Midbrain (tissue), 1 donor: ENCODE measurements at places on chromosomes 3 and 15.

GRCh38 chr3:196406811-196407470 lies 25.3 kb downstream of the UBXN7 start:
- no peak for DNase-seq

DNA sequence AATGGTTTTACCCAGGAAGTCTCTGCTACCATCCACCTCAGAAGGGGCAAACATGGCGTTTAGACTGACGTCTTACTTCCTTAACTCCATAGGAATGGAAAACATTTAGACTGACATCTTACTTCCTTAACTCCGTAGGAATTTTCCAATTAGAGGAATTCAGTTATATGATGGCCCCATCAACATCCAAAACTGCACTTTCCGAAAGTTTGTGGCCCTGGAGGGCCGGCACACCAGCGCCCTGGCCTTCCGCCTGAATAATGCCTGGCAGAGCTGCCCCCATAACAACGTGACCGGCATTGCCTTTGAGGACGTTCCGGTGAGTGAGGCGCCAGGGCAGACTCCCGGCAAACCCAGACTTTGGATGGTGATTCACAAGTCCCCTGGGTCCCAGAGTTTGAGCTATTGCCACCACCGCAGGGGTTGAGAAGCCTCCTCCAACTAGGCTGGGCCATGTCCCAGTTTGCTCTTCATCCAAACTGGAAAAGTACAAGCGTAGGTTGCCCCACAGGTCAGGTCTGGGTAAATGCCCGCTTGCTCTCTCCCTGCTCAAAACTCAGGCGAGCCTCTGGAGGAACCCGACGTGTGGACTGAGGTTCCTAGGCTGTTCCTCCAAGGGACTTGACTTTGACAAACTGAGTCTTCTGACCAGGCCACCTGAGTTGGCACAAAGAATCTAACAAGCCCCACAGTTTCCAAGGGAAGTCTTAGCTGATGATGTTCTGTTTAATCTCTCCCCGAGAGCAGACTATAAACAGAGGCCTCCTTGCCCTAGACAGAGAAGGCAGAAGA lies 57.7 kb downstream of the MESD start:
- DNase-seq = no peak

GRCh38 chr3:34155108-34155507 lies 356.7 kb downstream of the PDCD6IP start:
- DNase-seq = no peak

DNA sequence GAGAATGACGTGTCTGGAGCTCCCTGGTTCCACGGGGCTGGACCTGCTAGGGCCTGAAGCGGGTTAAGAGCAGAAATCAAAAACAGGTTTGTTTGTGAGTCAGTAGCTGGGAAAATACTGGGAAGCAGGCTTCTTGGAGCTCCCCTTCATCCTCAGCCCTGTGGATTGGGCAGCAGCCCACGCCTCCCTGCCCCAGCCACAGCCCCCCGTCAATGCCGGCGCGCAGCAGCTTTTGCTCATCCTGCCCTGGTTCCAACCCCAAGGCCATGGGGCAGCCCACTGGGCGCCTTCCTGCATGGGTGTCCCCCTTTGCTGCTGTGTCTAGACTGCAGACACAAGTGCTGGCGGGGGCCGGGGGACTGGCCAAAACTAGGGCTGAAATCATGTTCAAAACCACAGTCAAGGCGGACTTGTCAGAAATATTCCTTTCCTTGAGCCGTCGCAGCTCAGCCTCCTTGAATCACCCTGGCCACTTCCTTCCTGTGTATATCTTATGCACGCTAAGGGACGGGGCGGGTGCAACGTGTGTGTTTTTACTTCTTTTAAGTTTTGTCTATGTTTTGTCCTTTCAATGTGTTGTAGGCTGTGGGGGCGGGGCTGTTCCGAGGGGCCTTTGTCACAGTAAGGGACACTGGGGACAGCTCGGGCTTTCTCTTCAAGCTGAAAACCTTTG lies 108.1 kb downstream of the KLF13 start:
- no peak for DNase-seq

DNA sequence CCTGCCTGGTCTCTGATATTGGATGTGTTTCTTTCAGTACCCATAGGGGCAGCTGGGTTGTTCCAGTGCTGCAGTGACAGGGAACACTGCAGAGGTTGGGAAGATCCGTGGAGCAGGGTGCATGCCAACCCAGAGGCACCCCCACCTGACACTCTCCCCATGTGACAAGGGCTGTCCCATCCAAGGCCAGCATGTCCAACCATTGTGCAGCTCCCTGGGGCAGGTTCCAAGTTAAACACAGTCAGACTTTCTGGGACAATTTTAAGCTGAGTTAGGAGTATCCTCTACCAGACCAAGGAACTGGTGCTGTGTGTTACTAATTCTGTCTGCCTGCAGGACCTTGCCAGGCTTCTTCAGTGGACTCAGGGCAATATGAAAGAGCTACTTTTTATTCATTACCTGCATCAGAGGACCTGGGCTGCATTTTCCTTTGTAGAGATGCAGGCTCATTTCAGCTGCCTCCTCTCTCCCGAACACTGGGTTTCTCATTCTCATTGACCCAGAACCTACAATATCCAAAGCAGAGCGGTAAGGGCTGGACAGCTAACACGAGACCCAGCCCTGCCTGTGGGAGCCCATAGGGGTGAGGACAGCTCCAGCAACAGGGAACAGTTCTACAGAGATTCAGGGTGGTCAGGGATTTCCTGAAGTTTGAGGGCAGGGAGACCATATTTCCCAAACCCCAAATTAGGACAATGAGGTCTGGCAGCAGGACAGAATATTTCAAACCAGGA lies 72.7 kb downstream of the SPSB4 start:
- DNase-seq = no peak

- no peak for DNase-seq
These were observed 78.9 kb downstream of the CDIN1 start for GRCh38 chr15:36658312-36658711.

- DNase-seq = no peak
These were observed 465.9 kb upstream of the DPPA4 start for GRCh38 chr3:109803274-109803673.

DNA sequence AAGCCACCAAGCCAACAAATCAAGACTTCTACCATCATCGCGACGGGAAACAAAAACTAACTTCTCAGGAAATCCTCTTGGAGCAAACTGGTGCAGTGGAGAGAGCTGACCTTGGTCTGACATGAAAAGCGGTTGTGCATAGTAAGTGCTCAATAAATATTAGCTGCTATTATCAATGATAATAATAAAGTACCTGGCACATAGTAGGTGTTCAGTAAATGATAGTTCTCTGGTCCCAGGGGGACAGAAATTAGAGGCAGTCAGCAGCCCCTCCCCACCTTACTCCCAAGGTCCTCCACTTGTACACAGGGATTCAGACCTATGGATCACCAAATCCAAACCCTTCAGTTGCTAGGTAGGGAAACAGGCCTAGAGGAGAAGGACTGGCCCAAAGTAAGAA lies 6.0 kb upstream of the CSK start:
- no peak for DNase-seq

DNA sequence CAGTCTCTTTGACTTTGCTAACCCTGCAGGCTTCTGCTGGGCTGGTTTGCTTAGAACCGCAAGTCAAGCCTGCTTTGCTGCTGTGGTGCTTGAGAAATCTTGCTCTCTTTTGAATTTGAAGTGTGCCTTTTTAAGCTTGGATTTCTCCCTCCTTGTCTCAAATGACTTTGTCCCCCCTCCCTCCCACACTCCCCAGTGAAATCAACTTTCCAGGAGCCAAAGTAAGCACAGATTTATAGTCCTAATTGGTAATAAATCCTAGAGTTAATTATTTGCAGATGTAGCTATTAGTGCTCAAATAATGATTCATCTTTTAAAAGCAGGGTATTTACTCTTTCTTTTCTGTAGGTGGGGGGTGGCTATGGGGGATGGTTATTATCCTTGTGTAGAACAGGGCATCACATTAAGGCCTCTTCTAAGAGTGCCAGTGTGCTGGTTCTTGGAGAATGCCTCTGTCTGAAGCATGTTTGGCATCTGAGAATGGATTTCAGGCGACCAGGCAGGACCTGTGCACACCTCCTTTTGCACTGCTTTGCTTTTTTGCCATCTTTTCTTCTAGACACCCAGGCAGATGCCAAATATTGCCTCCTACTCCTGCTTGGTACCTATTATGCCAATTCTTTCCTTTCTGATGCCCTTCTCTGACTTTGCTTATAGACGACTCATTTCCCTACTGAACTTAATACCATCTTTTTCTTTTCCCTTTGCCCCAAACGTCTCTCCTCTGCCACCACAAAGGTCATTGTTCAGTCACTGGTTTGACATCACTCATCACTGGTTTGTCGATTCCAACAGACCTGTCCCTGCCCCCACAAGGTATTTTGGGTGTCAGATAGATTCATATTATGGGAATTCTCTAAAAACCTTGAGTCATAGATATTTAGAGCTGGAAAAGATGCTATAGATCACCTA lies 50.7 kb downstream of the CLDN11 start:
- DNase-seq = no peak

- no peak for DNase-seq
These were observed 1346.1 kb upstream of the EPHA6 start for GRCh38 chr3:95468331-95468730.

DNA sequence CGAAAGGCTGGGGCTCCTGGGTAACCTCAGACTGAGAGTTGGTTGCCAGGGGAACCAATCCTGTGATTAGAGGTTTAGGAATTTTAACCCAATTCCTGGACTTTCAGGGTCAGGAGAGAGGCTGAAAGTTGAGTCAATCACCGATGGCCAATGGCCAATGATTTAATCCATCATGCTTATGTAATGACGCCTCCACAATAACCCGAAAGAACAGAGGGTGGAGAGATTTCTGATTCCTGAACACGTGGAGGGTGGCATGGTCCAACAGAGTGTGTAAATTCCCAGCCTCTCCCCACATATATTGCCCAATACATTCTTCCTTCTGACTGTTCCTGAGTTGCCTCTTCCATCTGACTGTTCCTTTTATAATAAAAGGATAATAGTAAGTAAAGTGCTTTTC lies 137.2 kb upstream of the CBLB start:
- no peak for DNase-seq

DNA sequence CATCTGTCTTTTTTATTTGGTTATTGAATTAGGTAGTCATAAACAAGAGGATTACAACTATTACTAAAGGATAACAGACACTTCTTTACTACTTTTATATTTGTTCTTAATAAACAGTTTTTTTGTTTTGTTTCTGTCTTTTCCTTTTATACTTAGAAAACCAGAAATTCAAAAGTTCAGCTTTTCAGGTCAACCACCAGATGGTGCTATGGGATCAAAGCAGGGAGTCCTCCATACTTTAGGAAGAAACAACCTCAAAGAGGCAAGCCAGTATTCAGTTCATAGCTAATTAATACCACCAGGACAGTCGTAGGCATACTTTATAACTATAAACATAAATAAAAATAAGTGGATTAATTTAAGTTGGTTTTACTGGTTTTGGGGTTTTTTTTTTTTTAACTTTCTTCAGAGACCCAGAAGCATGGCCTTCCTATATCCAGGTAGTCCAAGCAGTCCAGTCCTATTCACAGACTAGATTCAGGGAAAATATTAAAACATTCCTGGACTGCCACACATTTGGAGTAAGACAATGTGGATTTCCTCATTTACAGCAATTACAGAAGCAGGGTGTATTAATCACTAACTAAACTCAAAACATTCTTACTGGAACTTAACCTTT lies 16.0 kb upstream of the EID1 start:
- peak; percentile 79 for DNase-seq

GRCh38 chr3:187782006-187782405 lies 36.7 kb upstream of the BCL6 start:
- DNase-seq = no peak

DNA sequence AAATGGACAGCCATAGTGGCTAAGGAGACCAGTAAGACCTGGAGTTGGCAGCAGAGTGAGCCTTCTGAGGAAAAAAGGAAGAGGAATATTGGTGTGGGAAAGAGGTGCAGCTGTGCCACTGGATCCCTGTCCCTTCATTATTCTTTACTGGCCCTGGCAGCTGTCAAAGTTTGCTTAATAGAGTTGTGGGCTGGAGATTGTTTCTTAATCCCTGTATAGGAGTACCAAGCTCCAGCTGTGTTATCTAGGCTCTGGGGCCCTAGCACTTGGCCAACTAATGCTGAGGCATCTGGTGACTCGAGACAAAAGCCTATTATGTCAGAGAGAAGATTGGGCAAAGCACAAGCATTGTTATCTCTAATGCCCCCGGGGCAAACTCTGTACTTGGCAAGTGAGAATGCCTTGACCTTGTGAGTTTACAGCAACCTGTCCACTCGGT lies 61.4 kb downstream of the ZNF609 start:
- DNase-seq = peak; percentile 86

DNA sequence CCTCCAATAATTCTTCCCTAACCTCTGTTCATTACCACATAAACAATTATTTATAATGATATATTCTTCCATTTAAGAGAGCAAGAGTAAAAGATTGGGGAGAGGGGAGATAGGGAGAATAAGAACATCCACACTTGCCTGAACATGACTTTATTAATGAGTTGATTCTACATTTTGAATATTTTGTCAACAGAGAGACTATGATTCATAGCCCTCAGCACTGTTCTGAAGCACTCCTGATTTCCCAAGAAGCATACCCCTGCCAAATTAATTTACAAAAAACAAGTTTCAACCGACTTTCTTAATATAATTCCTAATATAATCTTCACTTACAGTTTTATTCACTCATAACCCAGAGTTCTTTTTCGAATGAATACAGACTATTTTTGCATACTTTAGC lies 828.8 kb downstream of the ROBO2 start:
- DNase-seq = no peak

DNA sequence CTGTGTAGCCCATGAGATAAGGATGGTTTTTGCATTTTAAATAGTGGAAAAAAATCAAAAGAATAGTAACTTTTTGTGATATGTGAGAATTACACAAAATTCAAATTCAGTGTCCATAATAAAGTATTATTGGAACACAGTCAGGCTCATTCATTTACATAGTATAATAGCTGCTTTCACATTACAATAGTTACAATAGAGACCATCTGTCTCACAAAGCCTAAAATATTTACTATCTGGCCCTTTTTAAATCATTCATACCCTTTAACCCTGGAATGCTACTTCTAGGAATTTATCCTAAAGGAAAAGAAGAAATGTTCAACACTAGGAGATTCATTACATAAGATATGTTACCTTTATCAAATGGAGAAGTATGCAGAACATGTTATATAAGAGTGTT lies 35.5 kb upstream of the TM4SF4 start:
- no peak for DNase-seq
